Activated CD4-positive, alpha-beta T cell treated with anti-CD3 and anti-CD28 coated beads, Interleukin-2, amount 50 U/mL, for 48 hours (primary cell): ENCODE measurements at places on chromosomes 11 and 22.
A peak's percentile ranks its signal among the peaks of the same experiment; 100 is the strongest.

DNA sequence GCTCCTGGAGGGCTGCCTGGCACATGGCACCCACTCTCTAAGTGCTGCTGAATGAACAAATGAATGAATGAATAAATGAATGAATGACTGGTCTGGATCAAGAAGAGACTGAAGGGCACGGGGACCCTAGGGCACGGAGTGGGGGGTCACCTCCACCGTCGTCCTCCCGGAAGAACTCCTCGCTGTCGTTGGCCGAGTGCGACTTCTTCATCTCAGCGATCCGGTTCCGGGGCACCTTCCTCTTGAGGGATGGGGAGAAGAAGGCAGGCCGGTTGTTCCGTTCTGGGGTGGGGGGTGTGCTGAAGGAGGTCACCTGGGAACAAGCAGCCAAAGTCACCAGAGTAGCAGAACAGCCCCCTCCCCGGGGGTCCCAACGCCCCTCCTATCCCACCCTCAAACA, 36.0 kb downstream of the NUP50 start:
- no peak for DNase-seq

- DNase-seq: no peak
Observed at GRCh38 chr11:41879214-41879613, 419.8 kb upstream of the LRRC4C start.

DNA sequence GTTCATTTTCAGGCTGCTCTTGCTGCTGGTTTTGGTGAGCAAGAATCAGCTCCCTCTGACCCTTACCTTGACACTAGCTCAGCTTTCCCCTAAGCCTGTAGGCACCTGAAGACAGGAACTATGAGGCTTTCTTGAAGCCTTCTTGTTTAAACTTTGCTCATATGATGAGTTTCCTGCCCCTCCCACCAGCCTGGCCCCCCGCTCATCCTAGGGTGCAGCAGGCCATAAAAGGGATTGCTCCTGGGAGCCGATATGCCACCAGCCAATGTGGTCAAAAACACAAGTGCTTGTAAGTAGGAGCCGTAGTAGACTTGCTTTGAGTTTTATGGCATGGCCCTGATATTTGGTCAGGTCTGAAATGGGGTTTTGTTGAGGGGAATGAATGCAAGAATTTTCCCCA, 164.7 kb downstream of the DSCAML1 start:
- no peak for DNase-seq

- no peak for DNase-seq
Observed at GRCh38 chr22:41888627-41889200, 26.2 kb downstream of the SHISA8 start.

GRCh38 chr22:40553014-40553554, 83.4 kb downstream of the MRTFA start:
- DNase-seq: no peak

DNA sequence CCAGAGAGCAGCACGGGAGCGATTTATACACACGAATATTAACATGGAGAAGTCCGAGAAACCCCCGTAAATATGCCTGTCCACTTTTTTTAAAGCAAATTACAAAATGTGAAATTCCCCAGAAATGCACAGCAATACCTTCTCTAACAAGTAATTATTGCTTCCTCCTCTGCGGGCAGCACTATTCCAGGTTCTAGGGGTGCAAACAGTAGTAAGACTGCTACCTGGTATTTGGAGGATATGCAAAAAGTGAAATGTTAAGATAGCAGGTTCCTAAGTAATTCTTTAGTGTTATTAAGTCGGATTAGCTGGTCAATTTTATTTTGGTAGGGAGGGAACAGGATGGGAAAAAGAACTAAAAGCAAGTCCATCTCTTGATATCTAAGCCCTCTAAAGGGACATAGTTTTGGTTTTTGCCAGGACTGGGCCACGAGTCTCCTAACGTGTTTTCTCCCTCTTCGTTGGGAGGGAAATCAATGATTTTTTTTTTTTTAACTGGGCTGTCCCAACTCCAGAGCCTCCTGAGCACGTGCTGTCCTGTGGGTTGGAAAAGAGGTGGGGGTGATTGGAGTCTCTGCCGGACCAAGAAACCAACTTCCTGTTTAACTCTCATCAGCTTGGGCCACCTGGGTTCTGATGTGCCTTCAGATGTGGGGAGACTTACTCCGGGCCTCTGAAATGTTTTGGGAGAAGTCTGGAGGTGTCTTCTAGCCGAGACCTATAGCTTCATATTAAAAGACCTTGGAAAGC, 1.7 kb upstream of the XBP1 start:
- DNase-seq: no peak

DNA sequence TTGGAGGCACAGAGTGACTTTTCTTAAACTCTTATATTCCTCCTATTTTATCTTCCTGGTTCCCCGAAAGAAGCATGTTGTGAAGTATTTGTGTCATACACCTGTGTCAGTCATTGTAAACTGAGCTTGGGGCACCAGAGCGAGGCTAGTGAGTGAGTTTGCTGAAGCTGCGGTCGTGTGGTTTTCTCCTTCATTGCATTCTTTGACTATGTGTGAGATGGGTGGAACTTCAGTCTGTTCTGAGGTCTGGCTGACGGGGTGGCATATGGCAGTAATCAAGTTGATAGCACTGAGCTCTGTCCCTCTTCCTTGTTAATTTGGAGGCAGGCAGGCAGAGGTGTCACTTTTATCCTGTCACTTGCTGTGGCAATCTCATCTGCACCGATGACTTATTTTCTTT, 4.2 kb downstream of the VPS26B start:
- DNase-seq: peak; percentile 18

DNA sequence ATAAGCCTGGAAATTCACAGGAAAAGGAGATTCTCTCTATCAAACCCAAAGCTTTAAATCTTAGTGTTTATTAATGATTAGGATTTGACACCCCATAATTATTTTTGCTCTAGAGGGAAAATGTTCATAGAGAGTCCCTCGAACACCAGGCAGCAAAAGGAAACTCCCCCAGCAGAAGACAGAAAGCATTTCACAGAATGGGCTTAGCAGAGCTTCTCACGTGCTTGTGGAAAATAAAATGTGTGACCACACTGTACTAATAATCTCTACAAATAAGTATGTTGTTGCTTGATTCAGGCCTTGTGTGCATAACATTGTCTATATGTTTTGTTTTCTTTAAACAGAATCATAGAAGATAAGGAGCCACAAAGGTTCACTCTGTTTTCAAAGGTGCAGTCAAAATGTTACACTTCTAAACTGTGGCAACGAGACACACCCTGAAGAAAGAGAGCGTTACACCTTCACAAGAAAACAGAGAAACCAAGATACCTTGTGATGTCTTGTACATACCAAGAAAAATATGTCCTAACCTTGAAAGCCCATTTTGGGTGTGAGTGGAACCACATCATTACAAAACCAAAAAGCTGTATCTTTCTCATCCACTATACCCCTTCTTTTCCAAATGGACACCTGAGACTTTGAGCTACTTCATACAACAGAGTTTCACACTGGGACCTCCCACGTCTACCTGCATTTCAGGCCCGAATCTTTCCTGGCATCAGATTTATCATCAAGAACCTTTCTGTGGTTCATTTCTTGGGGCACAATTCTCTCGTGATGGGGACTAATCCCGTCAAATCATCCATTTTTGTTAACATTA, 282.5 kb downstream of the ETS1 start:
- no peak for DNase-seq

DNA sequence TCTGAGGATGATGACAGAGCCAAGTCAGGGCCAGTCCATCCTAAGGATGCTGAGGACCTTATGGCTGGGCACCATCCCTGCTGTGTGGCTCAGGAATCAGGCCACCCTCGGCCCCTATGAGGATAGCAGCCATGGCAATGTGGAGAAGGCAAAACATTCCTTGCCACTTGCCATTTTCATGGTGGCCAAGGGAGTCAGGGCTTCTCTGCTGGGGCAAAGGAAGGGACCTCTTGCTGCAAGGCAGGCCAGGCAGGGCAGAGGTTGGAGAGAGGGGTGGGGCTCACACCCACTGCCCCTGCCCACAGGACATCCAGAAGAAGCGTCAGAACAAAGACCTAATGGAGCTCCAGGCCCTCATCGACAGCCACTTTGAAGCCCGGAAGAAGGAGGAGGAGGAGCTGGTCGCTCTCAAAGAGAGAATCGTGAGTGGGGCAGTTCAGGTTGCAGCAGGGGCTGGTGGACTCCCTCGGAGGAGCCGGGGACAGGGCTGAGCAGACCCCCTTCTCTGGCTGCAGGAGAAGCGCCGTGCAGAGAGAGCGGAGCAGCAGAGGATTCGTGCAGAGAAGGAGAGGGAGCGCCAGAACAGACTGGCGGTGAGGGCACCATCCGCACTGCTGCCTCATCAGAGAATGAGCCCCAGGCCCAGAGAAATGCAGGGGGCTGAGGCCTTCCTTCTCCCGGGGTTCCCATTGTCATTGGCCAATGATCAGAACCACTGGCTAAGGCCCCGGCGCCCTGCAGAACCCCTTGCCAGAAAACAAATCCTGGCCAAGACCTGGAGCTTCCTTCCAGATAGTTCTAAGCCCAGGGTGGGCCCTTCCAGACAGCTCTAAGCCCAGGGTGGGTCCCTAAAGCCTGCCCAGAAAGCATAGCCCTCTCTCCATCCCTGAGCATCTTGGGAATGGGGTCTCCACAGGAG, 13.5 kb upstream of the MRPL23 start:
- DNase-seq: no peak

- no peak for DNase-seq
Observed at GRCh38 chr11:111460340-111460739, 51.8 kb downstream of the BTG4 start.

GRCh38 chr22:30867746-30868662, 100.6 kb downstream of the MORC2 start:
- DNase-seq: no peak

GRCh38 chr11:3838504-3838903, 2.3 kb downstream of the RHOG start:
- DNase-seq: no peak

DNA sequence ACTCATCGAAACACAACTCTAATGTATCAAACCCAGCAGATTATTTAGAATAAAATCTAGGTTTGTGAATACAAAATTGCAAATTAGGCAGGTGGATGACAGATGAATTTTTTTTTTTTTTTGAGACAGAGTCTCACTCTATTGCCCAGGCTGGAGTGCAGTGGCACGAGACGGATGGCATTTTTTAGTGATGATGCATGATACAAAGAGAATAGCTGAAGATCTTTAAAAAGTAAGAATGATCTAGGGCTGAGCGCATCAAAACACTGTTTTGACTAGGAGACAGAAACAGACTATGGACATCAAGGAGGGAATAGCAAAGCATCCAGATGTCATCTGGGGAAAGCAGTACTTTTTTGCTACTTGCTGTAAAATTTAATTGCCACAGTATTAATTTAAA, 63.8 kb downstream of the IMMP1L start:
- DNase-seq: no peak

DNA sequence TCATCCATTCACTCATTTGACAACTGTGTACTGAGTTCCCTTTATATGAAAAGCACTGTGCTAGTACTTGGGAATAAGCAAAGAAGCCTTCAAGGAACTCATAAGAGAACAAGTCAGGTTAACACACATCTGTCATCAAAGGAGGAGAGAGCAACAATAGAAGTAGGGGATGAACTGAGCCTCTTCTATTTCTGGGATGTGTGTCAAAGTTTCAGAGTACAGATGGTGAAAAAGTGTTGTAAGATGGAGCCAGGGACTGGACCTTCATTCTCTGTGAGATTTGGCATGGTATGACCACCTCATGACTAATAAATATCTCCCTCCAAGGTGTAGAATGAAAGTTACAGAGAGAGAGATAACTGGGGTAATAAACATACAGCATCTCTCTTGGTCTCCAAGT, 349.8 kb upstream of the PLET1 start:
- DNase-seq: no peak

DNA sequence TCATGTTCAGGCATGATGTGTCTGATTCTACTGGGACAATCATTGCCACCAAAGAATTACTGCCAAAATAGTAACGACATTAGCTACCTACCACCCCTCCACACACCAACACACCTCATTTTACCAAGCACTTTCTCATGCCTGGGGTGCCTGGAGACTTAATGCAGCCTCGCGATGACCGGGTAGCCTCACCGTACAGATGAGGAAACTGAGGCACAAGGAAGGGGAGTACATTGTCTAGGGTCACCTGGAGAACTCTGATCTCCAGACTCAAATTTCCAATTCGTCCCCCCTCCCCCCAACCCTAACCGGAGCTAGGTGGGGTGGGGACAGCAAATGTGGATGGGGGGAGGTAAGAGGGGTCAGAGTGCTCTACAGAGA, 2.7 kb upstream of the RTN4RL2 start:
- no peak for DNase-seq

- DNase-seq: no peak
Observed at GRCh38 chr22:19524170-19525115, at the start of gene CLDN5. TSS of gene CLDN5 (minus strand) at chr22:19524410. CDS start at chr22:19524255, 155 bp downstream.

DNA sequence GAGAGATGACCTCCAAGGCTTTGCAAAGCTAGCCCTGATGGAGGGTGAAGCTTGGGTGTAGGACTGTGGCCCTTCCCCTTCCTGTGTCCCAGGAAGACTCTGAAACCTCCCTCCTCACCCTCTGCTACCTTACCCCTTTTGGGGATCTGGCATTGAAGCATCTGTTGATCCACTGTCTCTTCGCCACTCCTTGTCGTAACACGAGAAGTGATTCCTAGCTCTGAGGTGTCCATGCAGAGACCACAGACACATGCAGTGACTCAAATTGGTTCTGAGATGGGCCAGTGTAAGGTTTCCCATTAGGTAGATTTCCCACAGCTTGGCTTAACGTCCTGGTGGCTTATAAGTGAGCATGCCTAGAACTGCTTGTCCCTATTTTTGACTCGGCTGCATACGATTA, 101.4 kb downstream of the ZBTB16 start:
- no peak for DNase-seq

DNA sequence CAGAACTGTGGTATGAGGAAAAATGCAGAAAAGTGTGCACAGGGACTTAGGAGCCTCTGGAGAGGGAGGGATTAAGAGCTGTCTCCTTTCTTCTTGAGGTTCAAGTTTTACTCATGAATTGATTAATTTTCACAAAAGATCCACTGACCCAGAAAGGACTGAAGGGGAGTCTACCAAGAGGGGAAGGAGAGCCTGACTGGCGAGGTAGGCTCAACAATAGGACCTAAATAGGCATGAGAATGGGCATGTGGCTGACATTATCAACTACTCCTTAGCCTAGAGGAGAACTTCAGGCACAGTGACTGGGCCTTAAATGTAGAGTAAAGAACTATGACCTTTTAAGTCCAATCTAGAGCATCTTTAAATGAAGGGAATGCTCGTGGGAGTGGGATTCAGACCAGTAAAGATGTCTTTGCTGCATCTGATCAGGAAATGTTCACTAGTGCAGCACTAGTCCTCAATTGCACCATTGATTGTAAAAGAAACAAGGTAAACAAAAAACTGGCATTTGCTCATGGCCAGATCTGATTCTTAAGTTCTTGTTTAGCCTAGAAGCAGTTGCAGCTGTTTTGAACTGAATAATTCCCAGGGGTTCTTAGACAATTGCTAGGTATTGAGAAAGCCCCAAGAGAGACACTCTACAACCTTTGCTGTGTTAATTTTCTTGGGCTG, 135.6 kb downstream of the RAB38 start:
- no peak for DNase-seq

DNA sequence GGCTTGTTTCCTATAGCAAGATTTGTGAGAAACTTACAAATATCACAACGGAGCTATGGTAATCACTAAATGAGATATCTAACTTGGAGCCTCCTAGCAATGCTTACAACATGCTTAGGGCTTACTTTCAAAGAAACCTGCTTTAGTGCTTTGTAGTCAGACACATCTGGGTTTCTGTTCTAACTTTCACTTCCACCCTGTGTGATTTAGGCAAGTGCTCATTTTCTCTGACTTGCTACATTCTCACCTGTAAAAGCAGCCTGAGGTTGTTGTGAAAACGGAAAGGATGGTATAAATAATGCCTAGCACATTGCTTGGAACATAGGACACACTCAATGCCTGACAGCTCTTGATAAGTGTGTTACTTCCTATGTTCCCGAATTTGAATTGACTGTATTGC, 45.6 kb downstream of the LRRC4C start:
- DNase-seq: no peak
